ENCODE measurements at places on chromosomes 4 and X. TPM values are rescaled to one million over a fixed set of nuclear protein-coding genes. Genes with fewer than 3 reads are reported as not detected.

DNA sequence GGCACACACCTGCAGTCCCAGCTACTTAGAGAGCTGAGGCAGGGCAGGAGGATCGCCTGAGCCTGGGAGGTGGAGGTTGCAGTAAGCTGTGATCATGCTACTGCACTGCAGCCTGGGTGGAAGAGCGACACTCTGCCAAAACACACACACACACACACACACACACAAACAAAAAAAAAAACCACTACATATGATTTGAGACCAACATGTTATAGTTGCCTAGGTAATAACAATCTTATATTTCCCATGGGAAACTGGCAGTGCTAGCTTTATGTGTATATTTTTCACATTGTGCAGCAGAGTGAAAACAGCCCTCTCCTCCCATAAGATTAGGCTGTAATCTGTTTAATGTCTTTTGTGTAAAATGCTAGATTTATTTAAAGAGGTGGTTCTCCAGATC is 3.1 kb upstream of the FAM241A start:
- no peak for DNase-seq

GRCh38 chrX:18887177-18887824 is 96.6 kb downstream of the PHKA2 start:
- DNase-seq: no peak

- DNase-seq: no peak
Observed at GRCh38 chr4:18690291-18690955, 668.9 kb upstream of the LCORL start.

GRCh38 chr4:162959046-162959445 is 207.6 kb downstream of the NAF1 start:
- no peak for DNase-seq

DNA sequence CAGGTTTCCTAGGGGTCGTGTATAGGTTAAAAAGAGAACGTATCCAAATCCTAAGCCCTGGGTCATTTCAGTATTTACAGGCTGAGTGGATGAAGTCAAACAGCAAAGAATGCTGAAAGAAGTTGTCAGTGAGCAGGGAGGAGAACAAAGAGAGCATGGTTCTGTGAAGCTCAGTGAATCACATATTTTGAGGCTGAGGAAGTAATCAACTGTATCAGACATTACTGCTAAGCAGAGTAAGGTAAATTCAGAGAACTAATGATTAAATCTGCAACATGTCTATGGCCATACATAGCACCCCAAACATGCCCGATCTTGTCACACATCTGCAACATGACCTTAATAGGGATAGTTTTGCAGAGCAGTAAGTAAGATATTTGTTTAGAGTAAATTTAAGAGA is 1130.3 kb downstream of the RAPGEF2 start:
- DNase-seq: no peak

GRCh38 chr4:184421533-184422155 is 52.7 kb downstream of the IRF2 start:
- no peak for DNase-seq

CPLX1 gene
- total RNA-seq: 0.10 TPM

All from NCI-H460 (cell line).